Skin of body (tissue), 3 donors: ENCODE measurements at places on chromosomes 3 and 15. TPM values are rescaled to one million over a fixed set of nuclear protein-coding genes. Genes with fewer than 3 reads are reported as not detected.
A peak's percentile ranks its signal among the peaks of the same experiment; 100 is the strongest.

- no peak for DNase-seq
These were observed 17.0 kb downstream of the MAGI1 start for GRCh38 chr3:66021731-66022131.

DNA sequence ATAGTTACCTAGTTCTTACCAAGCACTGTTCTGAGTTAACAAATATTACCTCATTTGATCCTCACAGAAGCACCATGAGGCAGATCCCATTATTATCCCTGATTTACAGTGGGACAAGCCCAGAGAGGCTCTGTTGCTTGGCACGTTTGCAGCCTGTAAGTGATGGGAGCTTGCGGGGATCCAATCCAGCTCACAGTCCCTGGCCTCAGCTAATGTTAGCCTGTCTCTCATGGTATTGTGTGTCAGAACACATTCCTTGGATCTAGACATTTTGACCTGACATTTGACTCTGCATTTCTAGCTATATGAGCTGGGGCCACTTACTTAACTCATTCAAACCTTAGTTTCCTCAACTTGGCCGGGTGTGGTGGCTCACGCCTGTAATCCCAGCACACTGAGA, 246.9 kb upstream of the LRTM1 start:
- no peak for DNase-seq

- DNase-seq, result peak; percentile 14
These were observed 141.0 kb downstream of the LPP start for GRCh38 chr3:188294823-188295487.

DNA sequence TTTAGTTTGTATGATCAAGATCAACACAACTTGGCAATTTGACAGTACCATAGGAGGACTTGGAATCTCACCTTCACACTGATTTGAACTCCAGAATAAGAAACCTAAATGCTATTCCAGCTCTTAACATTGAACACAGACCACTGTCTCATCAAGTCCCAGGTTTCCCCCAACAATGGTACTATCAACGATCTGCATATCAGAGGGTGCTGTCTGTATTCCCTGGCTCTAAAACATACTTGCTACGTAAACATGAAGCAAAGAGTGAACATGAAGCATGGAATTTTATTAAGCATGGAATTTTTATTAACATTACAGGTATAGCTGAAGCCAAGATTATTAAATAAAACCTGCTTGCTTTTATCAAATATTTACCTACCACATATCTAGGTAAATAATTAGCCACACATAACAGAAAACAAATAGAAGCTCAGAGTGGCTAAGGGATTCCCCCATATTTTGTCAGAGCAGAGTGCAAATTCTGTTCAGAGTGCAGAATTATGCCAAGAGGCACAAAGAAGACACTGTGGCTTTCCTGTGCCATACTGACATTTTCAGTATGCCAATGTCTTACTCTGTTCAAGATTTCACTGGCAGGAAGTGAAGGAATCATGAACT, 22.2 kb upstream of the RIOX2 start:
- DNase-seq, result no peak

DNA sequence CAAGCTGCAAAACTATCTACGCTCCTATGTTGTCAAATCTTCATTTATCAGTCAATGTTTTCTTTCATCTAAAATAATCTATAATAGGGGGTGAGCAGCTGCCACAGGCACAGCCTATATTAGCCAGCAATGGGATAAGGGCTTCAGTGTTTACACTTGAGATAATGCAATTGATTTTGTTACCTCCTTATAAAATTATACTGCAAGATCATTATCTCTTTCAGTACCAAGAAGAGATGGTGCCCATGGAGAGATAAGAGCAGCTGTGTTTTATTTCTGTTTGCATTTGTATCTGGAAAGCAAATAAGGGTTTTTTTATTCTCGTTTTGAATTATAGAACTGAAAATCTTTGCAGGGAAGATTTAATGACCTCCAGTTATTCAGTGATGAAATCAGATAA, 68.9 kb downstream of the PLD1 start:
- no peak for DNase-seq

CCR3 gene
- total RNA-seq, result 0.49 TPM

BUB1B gene
- 17.6 TPM for total RNA-seq

DNA sequence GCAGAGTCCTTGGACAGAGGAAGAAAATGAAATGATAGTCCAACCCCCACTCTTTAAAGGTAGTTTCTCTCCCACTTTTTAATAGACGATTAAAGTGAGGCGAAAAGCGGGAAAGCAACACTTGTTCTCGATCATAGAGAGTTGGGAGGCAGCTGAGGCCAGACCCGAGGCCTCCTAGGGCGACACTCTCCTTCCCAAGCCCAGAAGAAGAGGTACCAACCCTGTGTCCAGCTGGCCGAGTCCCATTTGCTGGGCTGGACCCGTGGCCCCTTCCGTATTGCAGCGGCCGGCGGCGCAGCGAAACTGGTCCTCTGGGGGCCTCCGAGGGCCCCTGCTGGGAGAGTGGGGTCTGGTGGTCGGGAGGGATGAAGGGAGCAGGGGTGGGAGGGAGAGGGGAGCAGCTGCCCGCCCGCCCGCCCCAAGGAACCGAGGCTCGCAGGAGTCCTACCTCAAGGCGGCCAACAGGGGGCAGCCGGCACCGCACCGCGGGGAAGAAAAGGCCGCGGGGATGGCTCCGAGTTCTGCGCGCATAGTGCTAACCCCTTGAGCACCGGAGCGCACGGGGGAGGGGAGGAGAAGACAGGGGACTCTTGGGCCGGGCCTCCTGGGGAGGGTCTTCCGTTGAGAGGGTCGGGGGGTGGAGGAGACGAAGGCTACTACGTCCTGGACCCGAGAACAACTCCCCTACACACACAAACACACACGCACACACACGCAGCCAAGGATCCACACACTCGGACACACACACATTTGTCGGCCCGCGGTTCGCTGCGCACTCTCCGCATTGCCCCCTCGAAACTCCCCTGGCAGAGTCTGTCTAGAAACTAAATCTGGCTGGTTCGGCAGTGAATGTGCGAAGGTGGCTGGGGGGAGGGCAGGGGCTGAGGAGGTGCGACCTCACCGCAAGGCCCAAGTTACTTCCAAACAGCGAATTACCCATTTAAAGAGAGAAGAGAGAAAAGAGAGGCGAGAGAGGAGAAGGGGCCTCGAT, 2.0 kb downstream of the WNT5A start:
- peak; percentile 80 for DNase-seq

- no peak for DNase-seq
These were observed 4.1 kb upstream of the RARB start for GRCh38 chr3:25423780-25424588.

DNA sequence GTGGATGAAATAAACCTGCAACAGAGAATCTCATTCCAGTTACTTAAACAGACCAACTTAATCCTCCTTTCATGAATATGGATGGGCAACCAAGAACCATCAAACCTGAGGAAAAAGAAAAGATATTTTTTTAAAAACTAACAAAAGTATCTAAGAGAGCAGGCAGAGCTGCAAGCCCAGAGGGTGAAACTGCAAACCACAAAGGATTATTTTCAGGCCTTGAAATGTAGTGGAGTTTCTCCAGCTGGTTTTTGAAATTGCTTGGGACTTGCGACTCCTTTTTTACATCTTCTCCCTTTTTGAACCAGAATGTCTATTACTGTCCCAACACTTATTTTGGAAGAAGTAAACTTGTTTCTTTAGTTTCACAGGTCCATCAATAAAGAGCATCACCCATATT, 87.4 kb downstream of the STAG1 start:
- no peak for DNase-seq

DNA sequence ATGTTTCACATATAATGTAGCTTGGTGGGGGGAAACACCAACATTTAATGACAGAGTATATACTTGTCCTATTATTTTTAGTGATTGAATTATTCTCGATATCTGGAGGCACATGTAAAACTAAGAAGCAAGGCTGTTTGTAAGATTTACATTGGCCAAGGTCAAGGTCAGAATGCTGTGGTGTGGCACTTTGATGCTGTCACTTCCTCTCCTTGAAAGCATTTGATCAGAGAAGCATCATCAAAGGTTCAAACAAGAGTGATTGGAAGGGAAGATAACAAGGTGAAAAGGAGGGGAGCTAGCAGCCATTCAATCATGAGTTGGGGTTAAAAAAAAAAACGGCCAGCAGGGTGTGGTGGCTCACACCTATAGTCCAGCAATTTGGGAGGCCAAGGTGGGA, 26.4 kb downstream of the RTF1 start:
- DNase-seq, result no peak

DNA sequence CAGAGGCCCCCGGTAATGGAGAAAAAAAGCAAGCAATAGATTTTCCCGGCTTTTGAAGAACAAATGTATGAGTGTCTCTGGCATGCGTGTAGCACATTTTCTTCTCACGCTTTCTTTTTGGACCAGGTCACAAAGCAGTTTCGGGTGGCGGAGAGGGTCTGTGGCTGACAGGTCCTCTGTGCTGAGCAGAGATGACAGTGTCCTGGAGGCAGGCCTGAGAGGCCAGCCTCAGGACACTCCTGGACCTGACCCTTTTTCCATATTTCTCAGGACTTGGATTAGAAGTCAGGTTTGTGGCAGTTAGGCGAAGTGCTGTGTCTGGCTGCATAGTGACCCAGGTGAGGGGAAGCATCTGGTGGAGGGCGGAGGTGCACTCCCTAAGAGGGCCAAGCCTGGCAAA, 52.9 kb downstream of the KLF13 start:
- DNase-seq, result no peak

DNA sequence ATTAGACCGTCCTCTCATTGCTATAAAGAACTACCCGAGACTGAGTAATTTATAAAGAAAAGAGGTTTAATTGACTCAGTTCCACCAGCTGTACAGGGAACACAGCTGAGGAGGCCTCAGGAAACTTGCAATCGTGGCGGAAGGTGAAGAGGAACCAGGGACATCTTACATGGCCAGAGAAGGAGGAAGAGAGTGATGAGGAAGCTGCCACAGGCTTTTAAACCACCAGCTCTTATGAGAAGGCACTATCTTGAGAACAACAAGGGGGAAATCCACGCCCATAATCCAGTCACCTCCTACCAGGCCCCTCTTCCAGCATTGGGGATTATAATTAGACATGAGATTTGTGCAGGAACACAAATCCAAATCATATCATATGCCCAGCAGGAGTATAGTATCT, 138.5 kb downstream of the ALCAM start:
- DNase-seq, result no peak

DNA sequence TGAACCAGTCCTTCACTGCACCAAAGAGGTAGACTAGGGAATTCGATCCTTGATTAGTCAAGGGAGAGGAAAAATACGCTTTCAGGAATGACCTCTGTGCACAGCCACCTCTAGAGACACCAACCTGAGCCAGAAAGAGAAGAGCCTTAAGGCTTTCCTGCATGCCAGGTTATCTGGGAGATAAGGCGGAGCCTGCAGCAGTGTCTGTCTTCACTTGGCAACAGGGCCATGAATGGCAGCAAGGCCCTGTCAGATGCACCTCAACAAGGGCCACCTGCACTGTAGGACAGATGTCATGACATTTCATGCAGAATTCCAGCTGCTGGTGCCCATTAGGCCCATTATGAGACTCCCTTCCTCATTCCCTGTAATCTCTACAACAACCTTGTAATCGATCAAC, 88.1 kb downstream of the MEX3B start:
- no peak for DNase-seq

DNA sequence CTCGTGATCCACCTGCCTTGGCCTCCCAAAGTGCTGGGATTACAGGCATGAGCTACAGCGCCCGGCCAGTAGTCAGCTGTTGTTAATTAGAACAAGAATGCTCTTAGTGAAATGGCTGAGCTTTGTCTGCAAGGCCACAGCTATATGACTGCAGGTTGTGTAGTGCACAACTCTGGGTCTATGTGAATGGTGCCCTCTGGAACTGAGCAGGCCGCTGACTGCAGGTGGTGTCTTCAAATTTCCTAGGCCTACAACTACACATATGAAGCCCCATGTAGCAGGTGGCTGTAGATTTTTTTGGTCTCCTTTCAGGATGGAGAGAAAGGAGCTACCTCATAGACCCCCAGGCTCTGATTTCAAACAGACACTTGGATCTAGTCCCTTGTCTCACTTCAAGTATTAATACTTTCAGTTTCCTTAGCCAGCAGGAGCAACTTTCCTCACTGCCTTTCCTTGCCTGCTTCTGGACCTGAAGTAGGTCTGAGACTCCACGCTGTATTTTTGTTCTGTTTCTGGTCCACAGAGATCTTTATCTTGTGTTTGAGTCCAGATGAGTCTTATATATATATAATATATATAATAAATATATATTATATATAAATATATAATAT, 86.9 kb downstream of the C3orf80 start:
- DNase-seq, result no peak

DNA sequence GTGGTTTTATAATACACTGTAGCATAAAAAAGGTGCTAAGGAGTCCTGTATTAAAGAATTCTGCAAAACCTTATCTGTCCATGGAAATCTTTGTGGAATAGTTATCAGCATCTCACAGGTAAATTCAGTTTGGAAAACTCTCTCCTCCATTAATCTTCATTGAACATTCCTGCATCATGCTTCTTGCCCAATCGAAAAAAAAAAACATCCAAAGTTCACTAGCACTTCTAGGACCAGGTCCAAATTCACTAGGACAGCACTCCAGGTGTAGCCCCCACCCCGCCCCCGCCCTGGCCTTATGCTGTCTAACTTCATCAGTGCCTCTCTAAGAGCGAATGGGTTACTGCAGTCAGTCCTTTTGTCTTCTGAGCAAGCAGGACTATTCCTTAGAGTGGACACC, 138.6 kb downstream of the PLD1 start:
- no peak for DNase-seq

- DNase-seq, result no peak
These were observed 410.1 kb downstream of the RAP2B start for GRCh38 chr3:153572165-153572564.

DNA sequence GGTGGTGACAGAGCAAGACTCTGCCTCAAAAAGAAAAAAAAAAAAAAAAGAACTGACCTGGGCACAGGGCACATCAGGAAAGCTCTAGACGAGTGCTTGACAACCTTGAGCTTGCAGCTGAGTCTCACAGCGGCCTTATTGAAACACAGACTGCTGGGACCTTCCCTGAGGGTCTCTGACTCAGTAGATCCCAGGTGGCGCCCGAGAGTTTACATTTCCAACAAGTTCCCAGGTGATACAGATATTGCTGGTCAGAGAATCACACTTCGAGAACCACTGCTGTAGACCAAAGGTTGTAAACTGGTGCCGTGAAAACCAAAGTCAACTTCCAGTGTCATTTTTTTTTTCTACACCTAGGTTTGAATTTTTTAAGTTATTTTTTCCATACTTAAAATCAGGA, 573.2 kb upstream of the MDFIC2 start:
- DNase-seq, result no peak

GRCh38 chr3:71128961-71129360, 454.6 kb downstream of the FOXP1 start:
- peak; percentile 31 for DNase-seq

GRCh38 chr3:99325402-99325801, 313.0 kb upstream of the COL8A1 start:
- DNase-seq, result no peak

GRCh38 chr15:48833526-48834239, 22.8 kb upstream of the CEP152 start:
- DNase-seq, result no peak
